AG08395 (cell line): ENCODE measurements at places on chromosomes 6 and 20.

DNA sequence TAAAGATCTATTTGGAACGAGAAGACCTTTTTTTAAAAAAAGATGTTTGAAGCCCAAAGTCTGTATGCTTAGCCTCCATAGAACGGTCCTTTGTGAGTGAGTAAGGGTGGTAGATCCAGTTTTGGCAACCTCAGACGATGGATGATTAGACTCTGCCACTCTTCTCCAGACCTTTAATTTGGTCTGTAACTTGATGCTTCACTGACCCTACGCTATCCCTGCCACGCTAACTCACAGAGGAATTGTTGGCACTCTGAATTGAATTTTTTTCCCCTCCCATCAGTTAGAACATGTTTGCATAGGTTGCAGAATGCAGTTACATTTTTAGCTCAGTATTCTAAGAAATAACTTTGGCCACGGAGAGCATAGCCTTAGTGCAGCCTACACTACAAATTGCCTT lies 15.8 kb upstream of the DEK start:
- DNase-seq = no peak

DNA sequence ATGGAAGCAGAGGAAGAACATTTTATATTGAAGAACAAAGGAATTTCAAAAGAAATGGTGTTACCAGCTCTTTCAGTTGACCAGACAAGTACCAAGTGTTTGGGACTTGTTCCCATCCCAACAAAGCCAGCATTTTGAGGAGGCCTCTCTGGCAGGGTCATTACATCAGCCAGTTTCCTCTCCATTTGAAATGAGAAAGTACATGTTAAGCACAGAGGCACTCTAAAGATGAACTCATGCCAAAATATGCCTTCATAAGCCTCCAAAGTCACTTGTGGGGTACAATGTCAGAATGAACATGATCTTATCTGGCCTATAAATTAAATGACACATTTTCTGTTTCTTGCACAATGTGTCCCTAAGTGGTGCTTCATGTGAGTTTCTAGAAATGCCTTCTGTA lies 223.9 kb downstream of the PRL start:
- peak; percentile 5 for DNase-seq

DNA sequence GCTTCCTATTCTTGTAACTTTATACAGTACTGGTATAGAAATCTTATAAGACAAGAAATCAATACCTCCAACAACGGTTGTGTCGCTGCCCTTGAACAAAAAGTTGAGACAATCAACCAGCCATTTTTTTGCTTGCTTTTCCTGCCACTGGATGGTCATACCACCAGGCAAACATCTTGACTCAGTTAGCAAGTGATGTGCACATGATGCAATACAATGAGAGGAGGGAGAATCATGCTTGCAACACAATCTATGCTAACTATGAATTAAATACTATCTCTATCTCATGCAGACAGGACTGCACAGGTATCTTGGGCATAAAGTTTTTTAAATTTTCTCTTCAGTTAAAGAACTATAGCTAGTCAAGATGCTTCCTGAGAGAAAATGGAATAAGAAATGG lies 877.7 kb upstream of the CITED2 start:
- DNase-seq = no peak

DNA sequence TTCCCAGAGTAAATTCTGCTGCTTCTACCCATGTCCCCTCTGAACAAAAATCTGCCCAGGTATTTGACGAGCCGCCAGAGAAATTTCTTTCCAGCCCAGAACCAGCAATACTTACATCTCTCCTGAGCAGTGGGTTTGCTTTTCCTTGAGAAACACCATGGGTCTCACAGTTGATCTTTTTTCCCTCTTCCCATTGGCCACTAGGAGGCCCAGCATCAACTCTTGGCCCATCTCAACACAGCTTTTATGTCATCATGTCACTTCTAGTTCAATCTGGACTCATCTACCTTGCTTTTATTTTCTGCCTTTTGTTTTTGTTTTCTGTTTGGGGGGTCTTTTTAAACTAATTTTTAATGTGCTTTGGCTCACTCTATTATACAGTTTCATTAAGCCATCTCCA lies 18.8 kb downstream of the MAFB start:
- no peak for DNase-seq

GRCh38 chr6:120147071-120147871 lies 797.7 kb upstream of the MAN1A1 start:
- DNase-seq = no peak

GRCh38 chr6:73062837-73063236 lies 162.5 kb downstream of the KHDC1L start:
- DNase-seq = no peak

DNA sequence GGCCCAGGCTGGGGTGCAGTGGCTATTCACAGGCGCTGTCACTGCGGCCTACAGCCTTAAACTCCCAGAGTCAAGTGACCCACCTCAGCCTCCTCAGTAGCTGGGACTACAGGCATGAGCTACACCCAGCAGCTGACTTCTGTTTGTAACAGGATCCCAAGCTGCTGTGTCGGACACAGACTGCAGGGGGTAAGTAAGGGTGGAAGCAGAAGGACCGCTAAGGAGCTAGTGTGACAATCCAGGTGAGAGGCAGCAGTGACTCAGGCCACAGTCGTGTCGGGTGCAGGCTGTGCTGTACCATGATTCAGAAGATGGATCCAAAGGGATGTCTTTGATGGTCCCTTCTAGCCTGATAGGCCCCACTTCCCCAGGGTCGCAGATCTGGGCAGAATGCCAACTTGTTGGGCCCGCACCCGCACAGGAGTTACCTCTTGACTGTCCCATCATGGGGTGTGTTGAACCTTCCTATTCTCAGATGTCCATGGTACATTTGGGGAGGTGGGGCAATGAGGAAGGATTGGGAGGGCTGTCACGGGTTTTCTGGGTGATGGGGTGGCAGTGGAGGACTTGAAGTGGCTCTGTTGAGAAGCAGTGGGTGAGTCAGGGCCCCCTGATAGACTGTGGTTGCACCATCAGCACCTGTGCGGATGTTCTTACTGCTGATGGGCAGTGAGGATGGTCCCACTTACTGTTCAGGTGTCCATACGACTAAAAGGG lies 25.3 kb downstream of the AAR2 start:
- DNase-seq = no peak

DNA sequence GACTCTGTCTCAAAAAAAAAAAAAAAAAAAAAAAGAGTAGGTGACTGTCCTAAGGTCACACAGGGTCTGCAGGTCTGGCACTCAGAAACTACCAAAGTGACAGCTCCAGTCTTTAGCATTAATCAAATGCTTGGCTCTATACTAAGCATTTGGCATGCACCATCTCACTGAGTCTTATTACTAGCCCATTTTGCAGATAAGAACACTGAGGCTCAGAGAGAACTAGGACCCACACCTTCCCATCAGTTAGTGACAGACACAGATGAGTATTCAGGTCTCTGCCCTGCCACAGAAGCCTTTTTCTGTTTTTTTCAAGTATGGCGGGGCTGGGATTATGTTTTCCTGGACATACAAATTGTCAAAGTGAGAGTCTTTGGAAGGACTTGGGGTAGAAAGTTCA lies 23.1 kb upstream of the VSTM2L start:
- DNase-seq = no peak

DNA sequence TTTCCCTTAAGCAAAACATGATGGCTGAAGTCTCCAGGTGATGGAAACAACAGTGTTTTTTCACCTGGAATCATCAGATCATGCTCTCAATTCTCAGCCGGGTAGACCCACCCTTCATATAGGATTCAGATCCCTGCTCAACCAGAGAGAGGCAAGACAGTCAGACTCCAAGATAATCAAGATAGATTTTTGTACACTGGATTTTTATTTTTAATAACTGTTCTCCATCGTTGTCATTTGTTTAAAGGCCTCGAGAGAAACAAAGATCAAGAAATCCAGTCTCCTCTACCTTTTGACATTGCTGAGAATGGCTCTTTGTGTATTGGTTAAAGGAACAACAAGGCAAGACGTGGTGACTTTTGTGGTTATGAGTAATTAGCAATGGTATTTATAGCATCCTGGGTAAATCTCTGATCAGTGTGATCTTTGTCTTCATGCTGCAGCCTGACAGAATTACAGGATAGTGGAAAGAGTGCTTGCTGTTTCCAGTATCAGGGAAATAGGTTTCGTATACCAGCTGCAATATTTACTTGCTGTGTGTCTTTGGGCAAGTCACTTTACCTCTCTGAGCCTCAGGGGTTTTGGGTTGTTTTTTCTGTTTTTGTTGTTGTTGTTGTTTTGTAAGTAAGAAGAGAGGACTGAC lies 29.9 kb downstream of the ID4 start:
- DNase-seq = peak; percentile 62

- no peak for DNase-seq
Measured at GRCh38 chr6:40116832-40117231, 182.6 kb upstream of the MOCS1 start.

DNA sequence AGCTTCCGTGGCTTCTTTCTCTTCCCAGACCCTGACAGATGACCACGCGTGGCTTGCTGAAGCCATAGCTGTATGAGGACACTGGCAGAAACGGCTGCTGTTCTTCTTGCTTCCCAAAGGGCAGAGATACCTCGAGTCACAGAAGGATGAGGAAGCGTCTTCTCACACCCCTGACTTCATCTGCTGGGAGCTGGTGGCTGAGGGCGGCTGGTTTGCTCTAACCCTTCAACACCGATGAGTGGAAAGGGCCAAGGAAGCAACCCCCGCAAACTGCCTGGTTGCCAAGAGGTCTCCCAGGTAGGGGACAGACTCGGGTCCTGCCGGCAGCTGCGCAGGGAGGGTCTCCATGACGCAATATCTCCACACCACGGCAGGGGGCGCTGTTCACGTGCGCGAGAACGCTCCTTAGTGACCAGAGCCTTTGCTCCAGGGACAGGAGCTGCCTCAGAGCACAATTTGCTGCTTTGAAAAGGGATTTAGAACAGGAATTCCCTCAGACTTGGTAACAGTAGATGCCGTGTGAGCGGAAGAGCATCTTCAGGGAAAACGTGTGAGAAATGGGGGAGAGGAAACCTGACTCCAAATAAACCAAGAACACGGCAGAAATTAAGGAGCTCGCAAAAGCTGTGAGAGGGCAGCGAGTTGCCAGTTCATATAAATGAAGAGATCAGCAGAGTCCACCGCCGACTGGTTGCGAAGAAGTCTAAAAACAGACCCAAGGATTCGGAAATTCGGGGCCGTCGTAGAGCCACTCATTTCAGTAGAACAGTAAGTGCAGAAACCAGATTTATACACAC lies 80.2 kb downstream of the ERMARD start:
- peak; percentile 72 for DNase-seq

GRCh38 chr6:10030942-10031537 lies 383.8 kb downstream of the TFAP2A start:
- peak; percentile 3 for DNase-seq

GRCh38 chr6:134288538-134289203 lies 29.2 kb downstream of the SGK1 start:
- peak; percentile 63 for DNase-seq

GRCh38 chr6:12336121-12336971 lies 46.2 kb downstream of the EDN1 start:
- no peak for DNase-seq

- no peak for DNase-seq
Measured at GRCh38 chr6:68094070-68094469, 541.0 kb upstream of the ADGRB3 start.

GRCh38 chr6:90209527-90209926 lies 87.1 kb downstream of the BACH2 start:
- DNase-seq = no peak

GRCh38 chr6:118372413-118372812 lies 175.7 kb upstream of the PLN start:
- peak; percentile 32 for DNase-seq

DNA sequence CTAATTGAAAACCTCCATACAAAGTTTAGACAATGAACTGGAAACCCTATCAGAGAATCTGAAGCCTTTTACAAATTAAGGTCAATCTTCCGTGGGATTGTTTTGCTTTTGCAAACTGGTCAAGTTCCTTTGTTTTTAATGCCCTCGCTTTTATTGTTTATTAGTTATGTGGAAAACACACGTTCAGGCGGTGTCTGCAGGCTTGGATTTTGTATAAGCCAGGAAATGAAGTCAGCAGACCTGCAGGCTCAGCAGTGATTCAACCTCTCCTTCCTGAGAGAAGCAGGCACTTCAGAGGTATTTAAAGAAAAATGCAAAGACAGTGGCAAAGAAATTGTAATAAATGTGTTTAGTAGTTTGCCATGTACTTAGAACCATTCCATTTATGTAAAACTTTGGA lies 103.4 kb upstream of the PDE10A start:
- no peak for DNase-seq

DNA sequence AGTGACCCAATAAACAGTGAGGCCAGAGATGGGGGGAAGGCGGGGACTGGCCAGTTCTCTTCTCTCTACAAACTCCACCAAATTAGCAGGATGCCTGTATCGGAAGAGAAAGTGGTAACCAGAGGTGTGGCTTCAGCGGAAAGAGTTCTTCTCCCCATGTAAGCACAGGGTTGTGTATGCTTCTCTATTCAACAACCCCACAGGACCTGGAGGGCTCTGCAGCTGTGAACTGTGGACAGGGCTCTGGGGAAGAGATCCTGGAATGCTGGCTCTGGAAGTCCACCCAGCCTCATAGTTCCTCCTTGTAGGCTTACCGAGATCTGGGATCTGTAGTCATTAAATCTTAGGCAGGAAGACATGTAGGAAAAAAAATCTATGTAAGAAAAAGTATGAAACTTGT lies 186.2 kb downstream of the FOXC1 start:
- DNase-seq = no peak

- peak; percentile 14 for DNase-seq
Measured at GRCh38 chr6:26250698-26251044, 114.3 kb upstream of the BTN3A2 start.

DNA sequence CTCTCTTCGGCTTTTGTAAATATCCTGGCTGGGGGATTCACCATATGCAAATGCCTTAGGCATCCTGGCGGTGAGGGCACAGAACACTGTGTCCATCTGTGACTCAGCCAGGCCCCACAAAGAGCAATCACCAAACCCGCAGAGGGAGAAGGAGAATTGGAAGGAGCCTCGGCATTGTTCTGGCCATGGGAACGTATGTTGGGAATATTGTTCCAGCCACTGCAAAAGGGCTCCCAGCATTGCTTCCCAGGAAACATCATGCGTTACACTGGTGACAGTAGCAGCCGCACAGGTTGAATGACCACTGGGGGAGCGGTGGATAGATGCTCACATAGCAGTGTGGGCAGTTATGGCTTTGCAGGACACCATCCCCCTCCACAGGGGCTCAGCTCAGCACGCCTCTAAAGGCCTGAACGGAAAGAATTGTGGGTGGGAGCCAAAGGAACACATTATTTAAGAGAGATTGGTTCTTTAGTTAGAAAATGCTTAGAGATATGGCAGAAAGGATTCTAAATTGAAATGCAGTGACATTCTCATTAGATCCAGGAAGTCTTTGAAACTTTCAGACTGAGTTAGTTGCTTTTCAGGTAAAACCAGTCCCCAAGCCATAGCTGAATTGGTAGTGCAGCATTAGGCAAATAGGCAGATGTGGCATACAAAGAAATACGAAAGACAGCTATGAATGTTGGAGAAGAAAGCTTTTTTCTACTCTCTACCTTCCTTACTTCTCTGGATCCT lies 104.3 kb downstream of the RNF144B start:
- no peak for DNase-seq
